Activated CD4-positive, alpha-beta T cell treated with anti-CD3 and anti-CD28 coated beads for 36 hours (primary cell): ENCODE measurements at places on chromosomes 7 and 10. TPM values are rescaled to one million over a fixed set of nuclear protein-coding genes. Genes with fewer than 3 reads are reported as not detected.

DNA sequence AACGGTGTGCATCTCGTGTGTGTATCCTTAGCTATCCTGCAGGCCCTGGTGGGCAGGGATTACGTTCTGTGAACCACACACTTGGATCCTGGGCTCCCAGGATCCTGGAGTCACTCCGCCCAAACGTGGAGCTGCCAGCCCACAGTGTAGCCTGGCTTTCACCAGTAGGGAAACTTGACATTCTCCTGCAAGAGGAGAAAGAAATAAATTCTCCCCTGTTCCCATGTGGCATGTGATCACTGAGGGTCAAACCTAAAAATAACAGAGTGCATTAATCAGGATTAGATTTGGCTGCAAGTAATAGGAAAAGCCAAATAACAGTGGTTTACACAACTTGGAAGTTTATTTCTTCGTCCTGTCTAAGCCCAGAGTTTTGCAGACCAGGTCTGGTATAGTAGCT, 32.3 kb downstream of the PALD1 start:
- no peak for DNase-seq
- no peak overlapping the region for H3K27ac ChIP-seq
- H3K4me1 ChIP-seq: peaks cover 4% of the 10 kb centered on the region
- H3K4me3 ChIP-seq: no peak overlapping the region
- peaks cover 3% of the 10 kb centered on the region for H3K27me3 ChIP-seq

GRCh38 chr7:47816647-47817046, 131.6 kb downstream of the PKD1L1 start:
- H3K4me3 ChIP-seq: no peak overlapping the region
- no peak overlapping the region for H3K27ac ChIP-seq
- no peaks in the 10 kb centered on the region for H3K36me3 ChIP-seq
- H3K27me3 ChIP-seq: no peaks in the 10 kb centered on the region
- DNase-seq: no peak

- DNase-seq: no peak
- H3K4me1 ChIP-seq: no peaks in the 10 kb centered on the region
- H3K4me3 ChIP-seq: no peak overlapping the region
Observed at GRCh38 chr10:23384364-23384763, 39.8 kb upstream of the C10orf67 start.

Gene THNSL1
- 9.5 TPM for total RNA-seq

GRCh38 chr7:156003220-156004162, 191.2 kb upstream of the SHH start:
- no peaks in the 10 kb centered on the region for H3K36me3 ChIP-seq
- H3K4me1 ChIP-seq: peaks cover 9% of the 10 kb centered on the region
- H3K27ac ChIP-seq: no peak overlapping the region
- DNase-seq: no peak
- peaks cover 19% of the 10 kb centered on the region for H3K27me3 ChIP-seq
- H3K4me3 ChIP-seq: no peak overlapping the region

DNA sequence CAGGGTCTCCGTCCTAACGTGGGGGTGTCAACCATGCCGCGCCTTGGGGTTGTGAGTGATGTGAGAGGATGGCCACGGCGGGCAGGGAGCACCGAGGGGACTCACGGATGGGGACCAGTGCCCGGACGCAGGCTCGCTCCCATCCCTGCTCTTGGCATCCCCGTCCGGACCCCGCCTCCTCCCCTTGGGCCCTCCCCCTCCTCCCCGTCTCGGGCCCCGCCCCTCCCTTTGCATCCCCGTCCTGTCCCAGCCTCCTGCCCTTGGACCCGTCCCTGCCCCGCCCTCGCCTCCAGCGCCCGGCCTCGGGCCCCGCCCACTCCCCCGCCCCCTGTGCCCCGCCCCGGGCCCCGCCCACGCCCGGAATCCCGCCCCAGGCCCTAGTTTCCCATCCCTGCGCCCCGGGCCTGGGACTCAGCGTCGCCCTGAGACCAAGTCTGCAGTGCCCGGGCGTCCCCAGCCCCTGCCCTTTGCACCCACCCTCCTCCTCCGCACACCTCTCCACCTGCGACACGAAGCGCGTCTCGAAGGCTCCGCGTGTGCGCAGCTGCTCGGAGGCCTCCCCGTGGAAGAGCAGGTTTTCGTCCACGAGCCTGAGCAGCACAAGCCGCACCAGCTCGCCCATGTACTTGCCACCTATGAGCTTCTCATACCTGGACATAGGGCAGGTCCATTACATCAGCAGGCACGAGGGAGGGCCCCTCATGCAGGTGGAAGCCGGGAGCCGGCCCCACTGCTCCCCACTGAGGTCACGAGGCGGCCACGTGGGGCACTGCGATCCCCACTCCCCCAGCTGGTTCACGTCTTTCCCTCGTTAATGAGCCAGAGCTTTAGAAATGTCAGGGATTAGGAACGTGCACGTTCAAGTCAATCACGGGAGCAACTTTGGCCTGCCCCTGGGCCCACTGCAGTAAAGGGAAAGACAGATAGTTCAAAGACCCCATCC, 5.1 kb upstream of the MYL7 start:
- no peaks in the 10 kb centered on the region for H3K36me3 ChIP-seq
- peak overlapping the region; percentile 64 for H3K4me3 ChIP-seq
- no peak overlapping the region for H3K27ac ChIP-seq
- H3K27me3 ChIP-seq: peaks cover 3% of the 10 kb centered on the region
- H3K4me1 ChIP-seq: peaks cover 6% of the 10 kb centered on the region

DNA sequence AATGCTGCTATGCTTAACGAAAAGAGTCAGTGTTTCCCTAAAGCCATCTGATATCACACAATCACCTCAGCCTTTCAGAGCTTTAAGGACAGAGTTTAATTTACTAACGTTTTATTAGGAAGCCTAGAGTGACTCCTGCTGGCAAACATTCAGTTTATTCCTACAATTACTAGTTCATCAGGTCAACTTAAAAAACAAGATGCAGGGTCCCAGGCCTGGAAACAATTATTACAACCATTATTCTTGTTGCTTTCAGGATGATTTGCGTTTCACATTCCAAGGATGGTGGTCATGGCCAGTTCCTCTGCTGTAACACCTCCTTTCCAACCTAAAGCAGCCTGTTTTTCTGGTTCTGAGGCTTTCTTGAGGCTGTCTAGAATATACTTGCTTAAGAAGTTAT, 1.5 kb upstream of the FAM53B start:
- peaks cover 47% of the 10 kb centered on the region for H3K4me1 ChIP-seq
- peaks cover 3% of the 10 kb centered on the region for H3K27me3 ChIP-seq
- H3K36me3 ChIP-seq: peaks cover 12% of the 10 kb centered on the region

Gene TECTB
- not detected for total RNA-seq

DNA sequence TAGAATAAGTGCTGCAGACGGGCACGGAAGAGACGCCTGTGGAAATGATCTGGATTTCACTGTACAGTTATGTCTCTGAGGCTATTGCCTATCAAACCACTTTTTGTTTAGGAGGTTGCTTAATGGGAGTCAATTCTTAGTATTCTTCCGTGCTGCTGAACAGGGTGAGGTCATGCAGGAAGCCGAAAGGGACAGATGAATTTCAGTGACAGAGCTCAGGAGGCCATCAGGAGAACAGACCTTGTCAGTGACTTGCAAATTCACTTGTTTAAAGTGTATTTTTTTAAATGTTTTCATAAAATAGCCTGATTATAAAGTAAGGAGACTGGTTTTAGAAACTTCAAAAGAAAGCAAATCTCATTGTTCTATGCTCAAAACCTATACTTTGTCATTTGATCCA, 58.9 kb downstream of the XRCC2 start:
- no peak for DNase-seq
- no peaks in the 10 kb centered on the region for H3K4me1 ChIP-seq
- no peaks in the 10 kb centered on the region for H3K27me3 ChIP-seq
- H3K27ac ChIP-seq: no peak overlapping the region
- no peak overlapping the region for H3K4me3 ChIP-seq

DNA sequence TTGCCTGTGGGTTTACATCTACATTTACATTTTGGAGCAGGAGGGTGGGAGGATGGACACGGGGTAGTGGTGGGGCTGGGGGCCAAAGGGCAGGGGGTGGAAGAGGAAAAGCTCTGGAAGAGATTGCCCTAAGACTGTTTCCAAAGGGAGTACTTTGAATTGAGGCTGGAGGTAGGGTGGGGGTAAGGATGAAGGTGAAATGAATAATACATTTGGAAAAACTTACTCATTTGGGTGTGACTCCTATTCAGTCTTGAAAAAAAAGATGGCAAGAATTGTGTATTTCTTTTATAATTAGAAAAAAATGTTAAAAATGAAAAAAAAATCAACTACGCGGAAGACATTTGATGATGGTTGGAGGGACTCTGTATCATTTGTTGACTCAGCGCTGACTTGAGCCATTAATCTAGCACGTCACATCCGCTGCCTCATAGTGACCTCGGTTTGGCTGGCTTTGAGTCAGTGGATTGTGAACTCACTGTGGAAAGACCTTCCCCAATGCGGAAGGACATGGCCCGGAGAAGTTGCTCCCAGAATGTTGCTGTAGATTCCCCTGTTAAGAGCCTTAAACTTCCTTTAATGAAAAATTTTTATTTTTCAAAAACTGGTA, 2.8 kb downstream of the FAM180A start:
- no peak for DNase-seq
- H3K4me3 ChIP-seq: no peak overlapping the region
- no peaks in the 10 kb centered on the region for H3K36me3 ChIP-seq
- peaks cover 3% of the 10 kb centered on the region for H3K27me3 ChIP-seq
- H3K4me1 ChIP-seq: no peaks in the 10 kb centered on the region
- H3K27ac ChIP-seq: no peak overlapping the region

DNA sequence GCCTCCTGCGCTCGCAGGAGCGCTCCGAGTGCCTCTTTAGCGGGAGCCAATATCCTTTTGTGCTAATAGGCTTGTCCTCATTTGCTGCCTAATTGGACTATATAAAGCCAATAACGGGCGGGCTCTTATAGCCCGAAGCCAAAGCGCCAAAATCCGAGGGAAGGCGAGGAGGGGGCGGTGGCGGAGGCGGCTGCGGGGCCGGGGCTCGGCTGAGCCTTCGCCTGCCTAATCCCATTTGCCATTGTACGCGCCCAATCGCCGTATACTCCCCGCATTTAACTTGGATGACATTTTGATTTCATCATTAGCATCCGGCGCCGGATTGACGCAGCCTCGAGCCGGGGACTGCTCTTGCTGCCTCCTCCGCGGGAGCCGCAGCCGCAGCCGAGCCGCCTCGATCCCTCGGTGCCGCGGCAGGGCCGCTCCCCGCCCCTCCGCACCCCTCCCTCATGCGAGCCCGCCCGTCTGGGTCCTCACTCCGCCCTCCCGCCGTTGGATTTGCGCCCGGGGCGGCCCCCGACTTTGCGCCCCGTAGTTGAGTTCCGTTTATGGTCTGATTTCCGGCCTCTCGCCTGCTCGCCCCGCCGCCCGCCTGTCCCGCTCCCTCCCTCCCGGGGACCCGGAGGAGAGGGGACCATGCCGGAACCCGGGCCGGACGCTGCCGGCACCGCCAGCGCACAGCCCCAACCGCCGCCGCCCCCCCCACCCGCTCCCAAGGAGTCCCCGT, at the start of gene HMX3:
HMX3 (plus strand) TSS at position 556 of the 727 bp plus-strand sequence; CDS start at position 637, 81 bp downstream.
- peaks cover 67% of the 10 kb centered on the region for H3K27me3 ChIP-seq
- peaks cover 39% of the 10 kb centered on the region for H3K4me1 ChIP-seq
- peak within 1 kb of the TSS; percentile 72 for H3K4me3 ChIP-seq
- H3K36me3 ChIP-seq: peaks cover 2% of the 10 kb centered on the region

GRCh38 chr7:105297985-105298384, 90.7 kb downstream of the SRPK2 start:
- no peaks in the 10 kb centered on the region for H3K27me3 ChIP-seq
- H3K27ac ChIP-seq: peak overlapping the region; percentile 90

Gene PDE6C
- not detected for total RNA-seq

- H3K27ac ChIP-seq: no peak overlapping the region
- no peaks in the 10 kb centered on the region for H3K4me1 ChIP-seq
- H3K27me3 ChIP-seq: no peaks in the 10 kb centered on the region
- no peak for DNase-seq
- no peaks in the 10 kb centered on the region for H3K36me3 ChIP-seq
Observed at GRCh38 chr10:85624511-85624910, 742.1 kb downstream of the GRID1 start.

DNA sequence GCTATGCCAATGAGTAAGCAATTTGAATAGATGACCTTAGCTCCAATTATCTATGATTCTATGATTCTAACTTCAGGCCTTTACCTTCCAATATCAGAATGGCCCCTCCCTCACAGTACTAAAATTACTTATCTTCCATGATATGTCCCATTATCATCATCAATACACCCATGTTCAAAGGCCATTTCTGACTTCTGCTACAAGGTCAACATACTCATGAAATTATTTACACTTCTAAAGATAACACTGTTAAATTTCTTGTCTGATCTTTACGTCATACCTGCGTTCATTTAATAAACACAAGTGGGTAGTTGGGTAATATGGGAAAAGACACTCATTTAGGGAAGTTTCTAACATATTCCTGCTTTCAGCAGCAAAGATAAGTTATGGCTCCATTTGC, 21.2 kb downstream of the IMMP2L start:
- no peak for DNase-seq
- H3K27ac ChIP-seq: no peak overlapping the region
- peaks cover 10% of the 10 kb centered on the region for H3K36me3 ChIP-seq
- H3K27me3 ChIP-seq: no peaks in the 10 kb centered on the region

GRCh38 chr7:97697396-97697795, 34.5 kb upstream of the TAC1 start:
- no peaks in the 10 kb centered on the region for H3K4me1 ChIP-seq
- H3K27me3 ChIP-seq: peaks cover 6% of the 10 kb centered on the region
- no peak overlapping the region for H3K4me3 ChIP-seq
- no peak for DNase-seq

Gene MYO3A
- total RNA-seq: not detected

Gene ALOX5
- 0.21 TPM for total RNA-seq

DNA sequence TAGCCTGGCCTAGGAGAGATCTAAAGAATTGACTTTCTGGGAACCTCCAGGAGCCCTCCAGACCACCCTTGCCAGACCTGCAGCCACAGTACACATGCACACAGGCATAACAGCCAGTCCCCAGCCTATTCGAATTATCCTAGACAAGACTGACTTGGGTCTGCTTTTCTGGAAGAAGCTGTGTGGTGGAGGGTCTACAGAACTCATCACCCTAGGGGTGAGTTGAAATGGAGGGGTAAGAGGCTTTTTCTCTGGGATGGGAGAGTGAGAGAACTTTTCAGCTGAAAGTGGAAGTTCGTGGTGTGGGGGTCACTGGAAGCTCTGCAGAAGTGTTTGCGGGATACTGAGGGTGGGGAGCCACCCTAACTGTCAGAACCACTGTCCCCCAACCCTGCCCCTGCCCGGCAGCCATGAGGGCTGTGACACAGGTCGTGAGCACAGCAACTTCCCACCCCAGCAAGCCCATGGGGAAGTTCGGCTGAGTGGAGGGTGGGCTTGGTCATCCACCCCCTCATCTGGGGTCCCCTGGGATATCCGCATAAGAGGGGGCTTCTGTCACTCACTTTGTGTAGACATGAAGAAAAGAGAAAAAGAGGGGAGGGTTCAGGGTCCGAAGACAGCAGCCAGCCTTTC, 7.8 kb downstream of the TLX1 start:
- no peak overlapping the region for H3K27ac ChIP-seq
- H3K27me3 ChIP-seq: peaks cover 80% of the 10 kb centered on the region
- H3K4me1 ChIP-seq: peaks cover 31% of the 10 kb centered on the region
- DNase-seq: no peak
- no peaks in the 10 kb centered on the region for H3K36me3 ChIP-seq

Gene NPC1L1
- 0.04 TPM for total RNA-seq

GRCh38 chr7:20440472-20441105, 109.9 kb downstream of the ITGB8 start:
- H3K36me3 ChIP-seq: no peaks in the 10 kb centered on the region
- no peak overlapping the region for H3K27ac ChIP-seq
- H3K4me1 ChIP-seq: no peaks in the 10 kb centered on the region
- DNase-seq: peak; percentile 51
- no peak overlapping the region for H3K4me3 ChIP-seq
- no peaks in the 10 kb centered on the region for H3K27me3 ChIP-seq
